ENCODE measurements at places on chromosomes 13 and 19. TPM values are rescaled to one million over a fixed set of nuclear protein-coding genes. Genes with fewer than 3 reads are reported as not detected.

DNA sequence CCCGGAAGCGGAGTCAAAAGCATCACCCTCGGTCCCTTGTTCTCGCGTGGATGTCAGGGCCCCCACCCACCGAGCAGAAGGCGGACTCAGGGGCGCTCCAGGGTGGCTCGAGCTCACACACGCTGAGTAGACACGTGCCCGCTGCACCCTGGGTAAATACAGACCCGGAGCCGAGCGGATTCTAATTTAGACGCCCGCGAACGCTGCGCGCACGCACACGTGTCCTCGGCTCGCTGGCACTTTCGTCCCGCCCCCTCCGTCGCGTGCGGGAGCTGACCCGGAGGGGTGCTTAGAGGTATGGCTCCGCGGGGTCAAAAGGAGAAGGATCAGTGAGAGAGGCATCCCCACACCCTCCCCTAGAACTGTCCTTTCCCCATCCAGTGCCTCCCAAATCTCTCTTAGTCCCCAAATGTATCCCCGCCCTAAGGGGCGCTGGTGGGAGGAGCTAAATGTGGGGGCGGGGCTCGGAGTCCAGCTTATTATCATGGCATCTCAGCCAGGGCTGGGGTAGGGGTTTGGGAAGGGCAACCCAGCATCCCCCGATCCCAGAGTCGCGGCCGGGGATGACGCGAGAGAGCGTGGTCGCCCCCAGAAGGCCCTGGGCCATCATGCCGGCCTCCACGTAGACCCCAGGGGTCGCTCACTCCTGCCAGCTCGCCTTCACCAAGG lies 451 bp upstream of the ICAM5 start:
- DNase-seq = no peak

GRCh38 chr13:112941349-112941748 lies 27.7 kb upstream of the MCF2L start:
- no peak for DNase-seq

GRCh38 chr19:13441810-13442512 lies 64.3 kb downstream of the CACNA1A start:
- DNase-seq = no peak

DNA sequence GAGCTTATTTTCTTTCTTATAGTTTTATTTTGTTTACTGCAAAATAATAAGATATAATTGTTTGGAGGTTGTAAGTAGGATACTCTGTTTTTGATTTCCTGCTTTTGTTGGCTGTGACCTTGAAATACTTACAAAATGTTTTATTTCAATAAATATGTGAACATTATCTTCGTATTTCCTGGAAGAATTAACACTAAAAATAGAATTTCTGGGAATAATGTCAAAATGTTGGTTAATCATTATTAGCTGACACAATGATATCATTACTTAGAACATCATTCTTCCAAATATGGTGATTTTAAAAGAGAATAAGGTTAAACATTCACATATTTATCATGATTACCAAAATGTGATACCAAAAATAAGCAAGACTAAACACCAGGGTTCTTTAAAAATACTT lies 1148.6 kb upstream of the PRR20A start:
- no peak for DNase-seq

SIGLEC8 gene
- not detected for total RNA-seq

LRRC63 gene
- not detected for total RNA-seq

Measured in dermis microvascular lymphatic vessel endothelial cell (primary cell).